GM13976 (cell line): ENCODE measurements at places on chromosomes 2 and 18.

GRCh38 chr2:96306370-96306769 is 1.0 kb upstream of the SNRNP200 start:
- no peak for DNase-seq

- DNase-seq: no peak
Observed at GRCh38 chr2:237894396-237894979, 35.1 kb downstream of the RAMP1 start.

DNA sequence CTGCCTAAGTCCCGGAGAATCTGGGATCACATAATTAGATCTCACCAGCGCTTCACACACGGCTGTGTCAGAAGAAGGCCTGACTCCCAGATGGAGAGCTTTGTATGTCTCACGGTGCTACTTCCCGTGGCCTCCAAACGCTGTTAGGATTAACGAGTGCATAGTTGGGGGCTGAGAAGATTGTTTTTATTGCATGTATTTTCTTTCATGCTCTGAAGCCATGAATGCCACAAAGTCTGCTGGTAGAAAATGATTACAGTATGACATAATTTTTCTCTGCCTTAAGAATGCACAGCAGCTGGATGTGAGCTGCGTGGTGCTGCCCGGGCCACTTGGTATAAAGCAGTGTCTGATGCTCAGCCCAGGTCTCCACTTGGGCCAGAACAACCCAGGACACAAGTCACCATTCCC is 166.5 kb downstream of the SEPTIN10 start:
- no peak for DNase-seq

- DNase-seq: peak; percentile 50
Observed at GRCh38 chr18:43587538-43588153, 310.4 kb upstream of the SYT4 start.

GRCh38 chr18:22789600-22789999 is 143.5 kb upstream of the RBBP8 start:
- no peak for DNase-seq

- no peak for DNase-seq
Observed at GRCh38 chr2:225472161-225472560, 72.7 kb downstream of the NYAP2 start.

GRCh38 chr2:231665245-231666170 is 42.8 kb upstream of the PTMA start:
- DNase-seq: no peak

GRCh38 chr18:24052053-24052452 is 37.5 kb downstream of the TTC39C start:
- no peak for DNase-seq

DNA sequence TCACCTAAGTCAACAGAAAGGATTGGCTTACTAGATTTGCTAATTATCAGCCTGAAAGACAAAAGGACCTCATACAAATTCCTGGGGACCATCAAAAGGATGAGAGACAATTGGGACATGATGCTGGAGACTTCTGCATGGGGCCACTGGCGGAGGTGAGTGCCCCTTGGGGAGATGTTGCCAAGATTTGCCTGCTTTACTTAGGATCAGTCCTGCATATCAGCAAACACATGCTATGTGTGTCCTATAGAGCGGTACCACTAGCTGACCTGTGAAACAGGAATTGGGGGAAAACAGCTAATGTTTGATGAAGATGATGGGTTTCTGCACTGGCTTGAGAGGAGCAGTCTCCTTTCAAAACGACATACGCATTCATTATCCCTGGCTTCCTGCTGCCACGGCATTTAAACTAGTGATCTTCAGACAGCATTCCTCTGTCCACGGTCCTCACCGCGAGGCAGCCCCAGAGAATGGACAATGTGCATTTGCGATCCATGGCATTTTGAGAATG is 104.2 kb downstream of the TGIF1 start:
- DNase-seq: no peak

- DNase-seq: no peak
Observed at GRCh38 chr2:98359986-98360385, 13.7 kb downstream of the CNGA3 start.

DNA sequence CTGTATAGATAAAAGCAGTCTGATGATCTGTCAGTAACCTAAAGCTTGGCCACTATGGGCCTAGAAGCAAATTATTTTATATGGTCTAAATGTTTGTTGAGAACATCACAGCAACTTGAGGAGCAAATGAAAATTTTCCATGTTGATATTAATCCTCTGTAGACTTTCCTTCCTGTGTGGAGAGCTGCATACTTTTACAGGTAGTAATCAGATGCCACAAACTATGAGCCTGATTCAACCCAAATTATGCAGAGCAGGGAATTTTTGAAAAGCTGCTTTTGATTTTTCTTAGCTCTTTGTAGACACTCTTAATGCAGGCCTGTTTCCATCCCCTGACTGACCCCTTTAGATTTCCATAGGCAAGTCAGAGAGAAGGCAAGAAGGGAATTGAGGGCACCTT is 17.3 kb downstream of the PAX3 start:
- no peak for DNase-seq

DNA sequence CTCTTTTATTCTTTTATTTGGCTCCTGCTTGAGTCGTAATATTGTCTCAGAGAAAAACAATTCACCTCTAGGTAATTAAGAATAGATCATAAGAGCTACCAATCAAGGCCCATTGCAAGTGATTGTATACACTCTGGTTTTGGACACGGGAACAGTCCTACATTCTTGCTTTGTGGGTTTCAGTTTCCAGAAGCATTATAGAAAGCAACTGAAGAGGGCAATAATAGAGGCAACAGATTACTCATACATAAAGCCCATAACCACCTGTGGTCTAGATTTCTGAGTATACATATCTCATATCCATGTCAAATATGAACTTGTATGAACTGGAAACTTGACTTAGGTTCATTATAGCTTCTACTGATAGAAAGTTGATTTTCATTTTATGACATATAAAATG is 65.4 kb downstream of the DIS3L2 start:
- DNase-seq: peak; percentile 45

DNA sequence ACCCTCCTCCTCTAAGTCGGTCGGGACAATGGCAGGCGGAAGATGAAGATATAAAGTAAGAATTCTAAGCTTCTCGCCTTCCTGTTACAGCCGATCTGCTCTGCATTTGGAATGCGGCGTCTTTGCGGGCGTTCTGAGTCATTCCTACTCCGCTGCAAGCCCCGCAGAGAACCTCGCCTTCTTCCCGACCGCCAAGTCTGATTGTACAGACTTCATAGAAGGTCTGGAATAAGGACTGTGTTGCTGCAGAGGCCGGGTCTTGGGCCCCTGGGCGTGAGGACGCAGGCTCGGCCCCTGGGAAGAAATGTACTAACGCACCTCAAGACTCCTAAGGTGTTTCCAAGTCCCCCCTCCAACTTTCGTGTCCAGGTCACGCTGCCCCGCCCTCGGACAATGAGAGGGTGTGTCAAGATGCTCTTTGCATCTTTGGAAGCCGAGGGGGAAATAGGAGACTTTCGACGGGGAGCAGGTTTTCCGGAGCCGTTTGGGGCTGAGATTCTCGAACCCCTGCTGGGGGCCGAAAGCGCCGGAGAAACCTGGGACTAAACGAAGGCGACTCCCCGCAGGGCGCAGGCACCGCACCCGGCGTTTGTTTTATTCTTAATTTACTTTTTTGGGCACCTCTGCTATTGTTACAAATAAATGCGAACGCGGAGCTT is 12.7 kb upstream of the PAX3 start:
- DNase-seq: no peak

- no peak for DNase-seq
Observed at GRCh38 chr18:10064267-10064666, 150.5 kb downstream of the VAPA start.

- DNase-seq: no peak
Observed at GRCh38 chr2:190062601-190063000, at the start of gene MSTN. Gene MSTN (minus strand): TSS chr2:190062729. CDS start chr2:190062596, 133 bp downstream.

DNA sequence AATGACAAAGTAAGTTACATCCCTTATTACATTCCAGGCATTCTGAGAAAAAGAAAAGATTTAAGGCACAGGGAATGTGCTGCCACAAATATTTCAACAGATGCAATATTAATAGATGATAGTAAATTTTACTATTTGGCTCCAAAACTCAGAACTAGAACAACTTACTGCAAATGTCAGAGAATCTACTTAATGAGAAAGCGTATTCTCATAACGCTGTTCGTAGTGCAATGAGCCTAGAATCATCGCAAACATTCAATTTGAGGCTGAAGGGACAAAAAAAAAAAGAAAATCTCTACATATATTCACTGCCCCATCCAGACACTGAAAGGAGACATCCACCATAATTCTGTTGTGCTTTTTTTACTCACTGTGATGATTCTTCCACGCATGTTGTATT is 272.1 kb upstream of the DOK6 start:
- DNase-seq: no peak

DNA sequence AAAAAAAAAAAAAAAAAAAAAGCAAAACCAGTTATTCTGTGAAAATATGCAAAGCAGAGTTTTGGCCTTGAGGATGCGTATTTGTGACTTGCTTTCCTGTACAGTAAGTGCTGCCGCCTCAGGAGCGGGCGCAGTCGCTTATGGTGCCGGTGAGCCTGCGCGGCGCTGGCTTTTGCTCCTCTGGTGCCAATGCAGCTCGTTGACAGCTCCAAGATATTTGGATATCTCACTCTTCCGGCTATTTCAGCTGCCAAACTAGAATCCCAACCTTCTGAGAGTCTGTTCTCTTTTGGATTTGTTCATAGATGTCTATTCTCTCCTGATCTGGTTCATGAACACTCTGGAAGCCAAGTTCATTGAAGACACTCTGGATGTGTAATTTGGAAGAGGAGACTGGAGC is 184.1 kb downstream of the AGAP1 start:
- DNase-seq: no peak

GRCh38 chr2:20304411-20304810 is 46.2 kb downstream of the PUM2 start:
- no peak for DNase-seq

GRCh38 chr2:217010173-217010572 is 150.3 kb upstream of the TNP1 start:
- no peak for DNase-seq

DNA sequence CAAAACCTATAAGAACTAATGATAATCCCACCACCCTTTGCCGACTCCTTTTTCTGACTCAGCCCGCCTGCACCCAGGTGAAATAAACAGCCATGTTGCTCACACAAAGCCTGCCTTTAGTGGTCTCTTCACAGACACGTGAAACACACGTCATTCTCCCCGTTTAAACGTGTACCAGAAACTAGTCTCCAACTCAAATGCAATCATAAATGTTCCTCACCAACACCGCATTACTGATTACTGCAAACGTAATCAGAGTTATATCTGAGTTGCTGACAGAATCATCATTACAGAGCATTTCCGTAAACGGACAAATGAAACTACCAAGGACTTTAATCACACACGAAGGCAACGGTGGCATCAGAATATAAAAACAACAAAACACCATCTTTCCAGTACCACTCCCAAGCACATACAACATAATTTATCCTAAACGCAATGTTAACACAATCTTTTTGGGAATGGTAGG is 1.9 kb downstream of the CLK1 start:
- peak; percentile 48 for DNase-seq

DNA sequence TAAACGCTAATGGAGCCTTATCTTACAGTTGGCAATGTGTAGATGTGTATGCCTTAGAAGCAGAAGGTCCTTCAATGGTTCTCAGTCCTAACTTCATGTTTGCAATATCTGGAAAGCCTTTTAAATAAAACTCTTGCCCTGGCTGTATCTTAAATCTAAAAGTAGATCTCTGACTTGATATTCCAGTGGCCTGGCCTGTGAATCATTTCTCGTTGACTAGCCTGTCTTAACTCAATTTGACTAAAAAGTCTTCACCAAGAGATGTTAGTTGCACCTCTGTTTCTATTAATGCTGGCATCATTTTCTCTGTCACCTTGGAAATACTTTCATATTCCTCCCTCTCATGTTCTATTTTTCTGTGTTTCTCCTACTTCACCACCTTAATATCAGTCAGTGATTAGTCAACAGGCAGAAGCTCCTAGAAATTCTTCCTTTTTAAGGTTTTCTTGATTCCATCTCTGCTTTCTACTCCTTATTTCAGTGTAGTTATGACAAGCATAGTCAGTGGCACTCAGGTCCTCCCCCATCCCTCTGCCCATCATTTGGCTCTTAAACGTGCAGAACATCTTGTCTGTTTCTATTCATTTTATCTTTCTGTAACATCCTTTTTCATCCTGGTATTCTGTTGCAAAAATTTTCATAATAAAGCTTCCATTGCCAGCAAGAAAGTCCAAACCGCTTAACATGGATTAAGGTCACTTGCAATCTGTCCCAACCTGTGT is 4.3 kb downstream of the ITGAV start:
- no peak for DNase-seq

- no peak for DNase-seq
Observed at GRCh38 chr2:57443086-57443485, 603.5 kb upstream of the VRK2 start.

DNA sequence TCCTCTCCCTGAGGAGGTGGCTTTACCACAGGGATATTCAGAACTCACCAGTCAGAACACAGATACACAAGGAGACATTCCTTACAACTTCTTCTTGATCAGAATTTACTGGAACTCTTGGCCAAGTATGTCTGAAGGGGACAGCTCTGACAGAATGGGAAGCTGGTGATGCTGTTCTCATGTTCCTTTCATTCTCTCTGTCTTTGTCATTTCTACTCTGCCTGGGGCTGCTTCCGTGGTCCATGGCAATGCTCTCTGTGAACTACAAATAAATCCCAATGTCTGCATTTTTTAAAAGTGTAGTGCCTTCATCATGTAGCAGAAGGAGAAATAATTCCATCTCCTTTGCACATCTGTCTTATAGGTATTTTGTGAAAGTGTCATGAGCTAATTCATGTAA is 730.3 kb downstream of the CNTNAP5 start:
- DNase-seq: no peak

GRCh38 chr2:237291138-237291792 is 122.7 kb downstream of the COL6A3 start:
- DNase-seq: no peak

DNA sequence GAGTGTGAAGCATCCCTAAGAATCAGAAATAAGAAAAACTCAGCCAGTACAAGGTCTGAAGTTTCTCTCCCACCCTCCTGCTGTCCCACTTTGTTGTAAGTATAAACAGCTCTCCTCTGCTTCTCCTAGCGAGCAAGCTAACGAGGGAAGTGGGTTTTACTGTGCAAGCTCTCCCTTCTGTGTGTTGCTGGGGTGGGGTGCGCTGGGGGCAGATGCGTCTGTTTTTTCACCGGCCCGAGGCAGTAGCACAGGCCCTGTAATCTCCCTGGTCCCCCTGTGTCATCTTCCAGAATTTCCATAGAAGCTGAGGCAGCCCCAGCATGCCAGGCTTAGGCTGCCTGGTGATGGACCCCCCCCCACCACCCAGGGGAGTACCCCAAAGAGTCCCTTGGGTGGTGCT is 9.4 kb upstream of the CXCR4 start:
- DNase-seq: no peak

- peak; percentile 56 for DNase-seq
Observed at GRCh38 chr2:45009303-45009927, at the start of gene SIX2. Gene SIX2 (minus strand): TSS chr2:45009452. CDS start chr2:45009110, 342 bp downstream.

DNA sequence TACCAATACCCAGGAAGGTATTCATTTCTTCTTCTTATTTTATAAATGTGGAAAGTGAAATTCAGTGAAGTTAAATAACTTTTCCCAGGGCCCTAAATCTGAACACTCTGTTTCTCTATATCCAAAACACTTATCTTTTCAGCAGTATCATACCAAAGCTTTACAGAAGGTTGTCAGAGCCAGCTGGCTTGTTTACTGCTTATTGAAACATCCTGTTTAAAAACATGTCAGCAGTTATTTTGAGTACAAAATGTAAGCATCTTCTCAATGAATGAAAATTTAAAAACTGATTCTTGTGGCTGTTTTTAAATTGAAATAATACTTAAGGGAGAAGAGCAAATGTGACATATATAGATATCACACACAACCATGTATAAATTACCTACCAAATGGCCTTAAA is 11.3 kb upstream of the CDH19 start:
- no peak for DNase-seq

GRCh38 chr2:238697193-238698071 is 150.5 kb upstream of the TWIST2 start:
- DNase-seq: no peak
